ENCODE measurements at places on chromosomes 3 and 15.
A peak's percentile ranks its signal among the peaks of the same experiment; 100 is the strongest.

DNA sequence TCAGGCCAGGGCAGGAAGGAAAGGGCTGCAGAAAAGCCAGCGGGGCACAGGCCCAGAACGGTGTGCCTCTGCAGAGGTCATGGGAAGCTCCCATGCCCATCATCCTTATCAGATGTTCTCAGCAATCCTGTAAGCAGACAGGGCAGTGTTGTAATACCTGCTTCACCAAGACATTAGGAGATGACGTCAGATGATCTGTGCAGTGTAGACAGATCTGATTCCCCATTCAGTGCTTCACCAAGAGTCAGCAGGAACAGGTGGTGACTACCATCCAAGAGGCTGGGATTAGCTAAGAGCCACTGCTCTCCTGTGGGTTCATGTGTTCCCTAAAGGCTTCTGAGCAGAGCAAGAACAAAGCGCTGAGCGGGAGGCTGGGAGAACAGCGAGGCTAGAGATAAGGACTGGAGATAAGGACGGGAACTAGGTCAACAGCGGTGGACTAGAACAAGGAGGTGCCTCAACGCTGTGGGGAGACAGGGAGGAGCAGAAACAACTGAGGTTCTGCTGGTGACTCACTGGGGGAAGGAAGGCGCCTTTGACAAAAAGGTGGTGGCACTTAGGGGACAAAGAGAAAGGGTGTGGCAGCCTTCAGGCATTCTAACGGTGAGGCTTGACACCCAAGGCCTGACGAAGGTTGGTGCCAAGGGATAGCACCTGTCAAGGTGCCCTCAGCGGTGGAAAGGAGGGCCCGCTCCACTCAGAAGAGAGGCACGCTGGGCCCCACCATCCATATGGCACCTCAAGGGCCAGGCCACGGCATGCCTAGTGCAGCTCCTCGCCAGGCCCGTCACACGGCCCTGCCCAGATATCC, 28.4 kb downstream of the CCDC12 start:
- no peak for DNase-seq

- no peak for DNase-seq
These were observed 359.5 kb upstream of the CBLB start for GRCh38 chr3:106228271-106228670.

- DNase-seq: no peak
These were observed 63.1 kb downstream of the FOXP1 start for GRCh38 chr3:71520161-71521020.

DNA sequence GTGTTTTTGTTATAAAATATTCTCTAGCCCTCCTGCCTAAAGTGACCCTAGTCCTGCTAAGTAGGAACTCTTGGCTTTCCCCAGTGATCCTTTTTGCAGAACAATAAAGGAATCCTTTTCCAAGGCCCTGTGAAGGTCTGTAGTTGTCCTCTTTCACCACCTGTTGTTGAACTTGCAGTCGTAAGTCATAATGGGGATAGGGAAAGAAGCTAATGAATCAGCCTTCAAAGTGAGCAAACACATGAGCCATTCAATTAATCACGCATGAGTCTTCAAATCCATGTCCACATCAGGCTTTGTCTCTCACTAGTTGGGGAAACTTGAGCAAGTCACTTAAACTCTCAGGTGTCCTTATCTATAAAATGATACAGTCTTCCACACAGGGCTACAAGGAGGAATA, 27.6 kb downstream of the ZNF860 start:
- no peak for DNase-seq

GRCh38 chr3:19931767-19932188, 2.2 kb downstream of the EFHB start:
- no peak for DNase-seq

GRCh38 chr3:182479419-182480336, 313.6 kb upstream of the ATP11B start:
- no peak for DNase-seq

- no peak for DNase-seq
These were observed 72.9 kb downstream of the RBMS3 start for GRCh38 chr3:29353807-29354206.

- no peak for DNase-seq
These were observed 9.3 kb upstream of the C15orf61 start for GRCh38 chr15:67511606-67512005.

GRCh38 chr3:4251412-4251811, 51.8 kb upstream of the SETMAR start:
- no peak for DNase-seq

DNA sequence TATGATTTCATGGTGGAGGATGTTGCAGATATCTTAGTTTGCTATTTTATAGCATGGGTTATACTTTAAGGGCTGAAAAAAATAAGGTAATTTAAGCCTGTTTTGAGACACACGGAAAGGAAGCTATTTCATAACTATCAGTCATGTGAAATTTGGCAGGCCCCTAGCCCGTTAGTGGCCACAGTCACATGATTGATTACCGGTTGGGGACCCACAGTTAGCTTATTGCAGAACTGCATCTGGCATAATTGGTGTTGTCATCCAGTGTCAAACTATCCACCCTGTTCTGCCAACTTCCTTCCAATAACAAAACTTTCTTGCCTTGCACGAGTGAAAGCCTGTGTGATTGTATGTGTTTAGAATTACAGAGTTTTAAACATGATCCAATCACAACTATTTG, 35.2 kb downstream of the FNDC3B start:
- peak; percentile 86 for DNase-seq

DNA sequence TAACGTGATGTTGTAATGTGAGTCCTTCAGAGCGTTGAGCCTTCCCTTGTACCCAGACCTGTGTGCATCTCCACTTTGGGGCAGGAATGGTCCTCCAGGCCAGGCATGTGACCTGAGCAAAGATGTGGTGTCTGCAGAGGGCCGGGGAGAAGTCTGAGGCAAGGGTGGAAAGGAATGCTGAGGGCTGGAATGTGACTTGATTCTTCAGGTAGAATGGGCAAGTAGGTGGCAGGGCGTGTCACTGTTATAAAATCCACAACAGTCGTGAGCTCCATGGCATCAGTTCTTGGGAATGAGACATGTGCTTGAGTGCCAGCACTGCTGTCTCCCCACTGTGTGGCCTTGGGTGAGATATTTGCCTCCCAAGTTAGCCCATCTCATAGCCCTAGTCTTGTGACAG, 24.0 kb upstream of the BSN start:
- DNase-seq: no peak

- DNase-seq: no peak
These were observed 154.4 kb upstream of the RARB start for GRCh38 chr3:25273582-25274171.

DNA sequence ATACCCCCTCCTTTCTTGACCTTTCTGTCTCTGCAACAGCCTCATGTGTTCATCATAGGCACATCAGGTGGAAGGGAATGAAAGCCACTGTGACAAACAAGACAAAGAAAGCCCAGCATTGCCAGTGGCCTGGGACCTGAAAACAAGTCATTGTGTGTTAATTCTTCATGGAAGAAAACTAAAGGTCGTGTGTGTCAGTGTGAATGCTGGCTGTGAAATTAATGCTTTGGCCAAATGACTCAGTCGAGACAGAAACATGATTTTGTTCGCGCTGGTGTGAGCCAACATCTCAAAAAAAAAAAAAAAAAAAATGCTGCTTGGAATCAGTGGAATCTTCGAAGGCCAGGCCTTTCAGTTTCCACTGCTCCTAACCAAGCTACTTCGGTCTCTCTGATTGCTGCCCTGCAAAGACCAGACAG, 386.5 kb upstream of the PROK2 start:
- peak; percentile 26 for DNase-seq

- DNase-seq: no peak
These were observed 1.4 kb upstream of the CPOX start for GRCh38 chr3:98594628-98595324.

GRCh38 chr3:172185907-172186306, 146.5 kb downstream of the FNDC3B start:
- no peak for DNase-seq

- DNase-seq: peak; percentile 32
These were observed 25.1 kb downstream of the C3orf18 start for GRCh38 chr3:50542177-50543034.

DNA sequence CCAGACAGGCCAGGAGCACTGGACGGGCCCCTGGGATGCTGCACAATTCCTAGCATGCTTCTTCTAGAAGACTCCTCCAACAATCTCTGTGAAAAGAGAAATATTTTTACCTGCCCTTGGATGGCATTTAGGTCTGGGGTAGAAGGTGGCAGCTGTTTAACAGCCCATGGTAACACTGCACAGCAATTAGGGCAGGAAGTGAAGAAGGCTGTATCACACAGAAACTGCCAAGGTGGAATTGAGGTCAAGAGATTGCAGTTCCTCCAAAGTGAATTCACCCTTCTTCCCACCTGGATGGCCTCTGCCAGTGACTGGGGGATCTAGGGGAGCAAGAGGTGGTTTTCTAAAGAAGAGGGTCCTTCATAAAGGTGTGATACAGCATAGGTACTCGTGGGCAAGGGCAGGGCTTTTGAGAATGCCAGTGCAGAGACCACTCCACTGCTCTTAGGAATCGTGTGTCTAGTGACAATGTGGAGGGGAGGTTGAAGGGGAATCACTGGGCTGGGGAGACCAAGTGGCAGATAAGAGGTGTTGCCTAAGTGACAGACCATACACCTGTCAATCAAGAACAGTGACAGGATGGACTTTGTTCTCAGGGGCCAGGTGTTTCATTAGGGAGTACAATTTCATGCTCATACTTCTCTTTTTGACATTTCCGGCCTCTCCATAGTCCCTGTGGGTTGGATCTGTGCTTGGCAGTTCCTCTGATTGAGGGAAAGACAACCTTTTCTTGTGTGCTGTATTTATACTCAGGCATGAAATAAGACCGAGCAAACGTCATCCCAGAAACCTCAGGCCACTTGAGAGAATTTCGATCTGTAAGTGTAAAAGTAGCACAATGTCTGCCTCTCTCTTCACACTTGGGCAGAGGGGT, 83.5 kb upstream of the BCL6 start:
- DNase-seq: no peak

DNA sequence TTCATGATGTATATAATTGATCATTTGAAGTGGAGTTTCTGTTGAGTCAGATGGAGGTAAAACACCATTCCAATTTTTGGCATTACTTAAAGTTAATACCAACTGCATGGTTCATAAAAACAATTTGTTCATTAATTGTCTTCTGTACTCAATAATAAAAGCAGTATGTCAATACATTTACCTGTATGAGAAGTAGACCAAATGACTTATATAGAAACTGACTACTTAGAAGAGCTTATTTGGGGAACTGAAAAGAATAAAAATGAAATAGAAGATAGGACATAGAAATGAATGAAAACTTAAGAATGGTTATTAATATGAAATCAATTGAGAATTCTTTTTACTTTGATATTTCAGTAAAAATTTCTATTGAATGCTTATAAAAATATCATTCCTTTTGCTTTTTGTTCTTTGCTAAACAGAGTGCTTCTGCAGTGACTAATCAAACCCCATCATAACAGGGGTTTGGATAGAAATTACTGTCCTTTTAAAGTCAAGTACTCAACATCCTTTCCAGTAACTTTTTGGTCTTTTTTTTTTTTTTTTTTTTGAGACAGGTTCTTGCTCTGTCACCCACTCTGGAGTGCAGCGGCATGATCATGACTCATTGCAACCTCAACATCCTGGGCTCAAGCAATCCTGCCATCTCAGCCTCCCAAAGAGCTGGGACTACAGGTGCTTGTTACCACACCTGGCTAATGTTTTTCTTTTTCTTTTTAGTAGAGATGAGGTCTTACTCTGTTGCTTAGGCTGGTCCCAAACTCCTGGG, 6.5 kb upstream of the CRYBG3 start:
- DNase-seq: no peak

DNA sequence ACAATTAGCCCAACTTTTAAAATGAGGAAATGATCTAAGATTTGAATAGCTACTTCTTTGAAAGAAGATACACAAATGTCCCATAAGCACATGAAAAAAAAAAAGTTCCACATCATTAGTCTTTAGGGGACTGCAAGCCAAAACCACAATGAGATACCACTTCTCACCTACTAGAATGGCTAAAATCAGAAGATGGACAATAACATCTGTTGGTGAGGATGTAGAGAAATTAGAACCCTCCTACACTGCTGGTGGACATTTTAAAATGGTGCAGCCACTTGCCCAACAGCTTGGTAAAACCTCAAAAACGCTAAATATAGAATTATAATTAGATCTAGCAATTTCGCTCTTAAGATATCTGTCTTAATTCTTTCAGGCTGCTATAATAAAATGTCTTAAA, 77.1 kb downstream of the MEX3B start:
- no peak for DNase-seq

DNA sequence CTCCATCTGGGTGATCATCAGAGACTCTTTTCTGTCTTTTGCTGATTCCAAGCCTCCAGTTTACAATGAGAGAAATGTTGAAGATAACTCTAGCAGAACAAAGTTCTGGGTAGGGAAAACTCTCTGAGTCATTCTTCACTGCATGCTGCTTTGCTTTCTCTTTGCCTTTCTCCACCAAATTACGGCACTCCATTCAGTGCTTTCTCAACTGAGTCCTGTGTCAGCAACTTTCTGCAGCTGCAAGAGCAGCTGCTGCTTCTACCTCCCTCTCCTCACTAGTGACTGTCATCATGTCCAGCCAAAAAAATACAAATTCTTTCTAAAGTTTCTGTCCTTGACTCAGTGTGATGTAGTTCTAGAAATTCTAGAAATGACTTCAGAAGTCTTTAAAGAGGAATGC, 953.8 kb downstream of the IGSF11 start:
- DNase-seq: peak; percentile 8

GRCh38 chr3:38139191-38139590, 730 bp downstream of the MYD88 start:
- DNase-seq: no peak

DNA sequence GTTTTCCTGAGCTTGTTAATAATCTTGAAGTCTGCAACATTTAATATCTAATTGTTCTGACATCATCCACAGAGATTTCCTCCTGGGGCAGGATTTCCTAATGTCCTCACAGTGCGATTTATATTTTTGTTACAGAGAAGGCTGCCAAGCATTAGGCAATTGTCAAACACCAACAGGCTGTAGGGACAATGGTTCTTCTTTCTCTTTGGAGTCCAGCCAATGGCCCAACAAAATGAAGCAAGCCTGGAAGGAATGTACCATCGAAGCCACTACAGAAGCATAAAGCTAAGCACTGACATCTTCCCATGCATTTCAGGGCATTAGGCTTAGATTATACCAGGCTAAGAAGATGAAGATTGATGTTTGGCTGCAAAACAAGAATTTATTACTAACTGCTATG, 173.0 kb upstream of the FRMD4B start:
- DNase-seq: peak; percentile 94

DNA sequence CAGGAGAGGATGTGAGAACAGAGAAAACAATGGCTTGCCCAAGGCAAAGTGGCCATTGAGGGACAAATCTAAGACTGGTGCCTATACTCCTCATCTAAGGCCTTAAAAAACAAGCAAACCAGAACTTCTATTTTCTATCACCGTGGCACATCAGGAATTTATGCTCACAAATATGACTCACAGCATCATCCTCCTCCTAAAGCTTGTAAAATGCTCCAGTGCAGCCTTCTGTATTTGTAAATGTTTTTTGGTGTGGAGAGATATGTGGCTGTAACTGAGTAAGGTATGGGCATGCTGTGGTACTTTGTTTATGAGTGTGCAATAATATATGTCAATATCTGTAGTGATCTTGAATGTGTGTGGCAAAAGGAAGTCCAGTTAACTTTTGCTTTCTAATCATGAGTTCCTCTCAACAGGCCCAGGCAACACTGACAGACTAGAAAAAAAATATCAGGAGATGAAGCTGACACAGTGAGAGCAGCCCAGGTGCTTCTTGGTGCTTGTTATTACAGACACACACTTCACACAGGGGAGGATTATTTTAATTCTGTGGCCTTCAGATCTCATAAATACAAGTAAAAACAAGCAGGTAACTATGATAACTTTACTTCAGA, 60.3 kb downstream of the CTNNB1 start:
- no peak for DNase-seq

All from fibroblast of gingiva (primary cell).